ENCODE measurements at places on chromosomes 2 and 18.
A peak's percentile ranks its signal among the peaks of the same experiment; 100 is the strongest.

DNA sequence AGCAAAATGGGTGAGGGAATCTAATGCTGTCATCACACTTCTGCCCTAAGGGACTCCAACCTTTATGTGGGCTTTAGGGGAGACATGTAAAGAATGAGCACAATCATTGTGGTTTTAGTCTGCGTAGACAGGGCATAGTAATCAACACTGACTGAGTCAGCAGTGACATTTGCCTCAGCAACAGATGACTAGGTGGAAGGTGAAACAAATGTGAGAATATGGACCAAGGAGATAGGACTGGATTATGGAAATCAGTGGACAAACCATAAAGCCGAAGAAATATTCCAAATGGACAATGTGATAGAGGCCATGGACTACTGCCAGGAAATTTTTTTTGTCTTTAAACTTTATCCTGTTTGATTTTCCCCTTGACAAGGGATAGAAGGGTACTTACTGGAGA, 83.9 kb downstream of the PDK1 start:
- DNase-seq = peak; percentile 13

DNA sequence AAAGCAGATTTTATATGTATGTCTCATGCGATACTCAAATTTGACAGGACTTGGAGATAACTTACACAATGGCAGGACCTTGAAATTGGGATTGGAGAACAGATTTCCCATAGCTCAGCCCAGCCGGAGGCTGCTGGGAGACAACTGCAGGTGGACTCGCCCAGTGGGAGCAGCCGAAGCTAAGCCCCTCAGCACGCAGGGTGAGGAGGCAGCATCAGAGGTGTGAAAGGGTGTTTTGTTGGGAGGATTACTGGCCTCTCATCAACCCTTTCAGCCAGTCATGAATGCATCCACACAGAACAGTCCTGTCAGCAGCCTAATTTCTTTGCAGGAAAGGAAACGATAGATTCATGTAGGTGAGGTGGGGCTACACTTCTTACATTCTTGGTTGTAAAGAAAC, 110.4 kb upstream of the DYNAP start:
- no peak for DNase-seq

GRCh38 chr2:164065038-164065437, 329.2 kb upstream of the FIGN start:
- DNase-seq = no peak

- DNase-seq = no peak
These were observed 22.1 kb downstream of the PRKAG3 start for GRCh38 chr2:218809515-218809914.

- no peak for DNase-seq
These were observed 40.0 kb upstream of the GPC1 start for GRCh38 chr2:240395448-240395847.

DNA sequence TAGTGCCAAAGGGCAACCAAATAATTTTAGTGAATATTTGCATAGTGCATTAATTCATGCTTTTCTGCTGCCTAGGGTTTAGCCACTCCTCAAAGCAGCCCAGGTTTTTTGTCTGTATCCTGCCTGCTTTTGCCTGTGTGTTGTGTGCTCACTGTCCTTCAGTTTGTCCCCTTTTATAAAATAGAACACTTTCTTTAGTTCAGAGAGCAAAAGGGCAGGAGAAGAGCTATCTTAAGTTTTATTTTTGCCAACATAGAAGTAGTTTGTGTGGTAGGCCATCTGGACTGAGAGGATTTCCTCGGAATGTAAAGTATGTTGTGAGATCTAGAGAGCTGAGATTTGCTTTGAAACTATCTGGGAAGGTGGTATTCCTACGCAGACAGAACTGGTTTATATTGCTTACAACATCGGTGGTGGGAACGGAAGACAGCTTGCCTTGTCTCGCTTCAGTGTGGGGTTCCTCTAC, 64.9 kb downstream of the EML4 start:
- no peak for DNase-seq

- no peak for DNase-seq
These were observed 6.9 kb downstream of the TWIST2 start for GRCh38 chr2:238854699-238855229.

- DNase-seq = no peak
These were observed 87.2 kb upstream of the SMAD2 start for GRCh38 chr18:48017635-48018034.
